ENCODE measurements at places on chromosomes 4 and X.

GRCh38 chr4:169050284-169050683, 40.2 kb upstream of the CBR4 start:
- no peak for DNase-seq

DNA sequence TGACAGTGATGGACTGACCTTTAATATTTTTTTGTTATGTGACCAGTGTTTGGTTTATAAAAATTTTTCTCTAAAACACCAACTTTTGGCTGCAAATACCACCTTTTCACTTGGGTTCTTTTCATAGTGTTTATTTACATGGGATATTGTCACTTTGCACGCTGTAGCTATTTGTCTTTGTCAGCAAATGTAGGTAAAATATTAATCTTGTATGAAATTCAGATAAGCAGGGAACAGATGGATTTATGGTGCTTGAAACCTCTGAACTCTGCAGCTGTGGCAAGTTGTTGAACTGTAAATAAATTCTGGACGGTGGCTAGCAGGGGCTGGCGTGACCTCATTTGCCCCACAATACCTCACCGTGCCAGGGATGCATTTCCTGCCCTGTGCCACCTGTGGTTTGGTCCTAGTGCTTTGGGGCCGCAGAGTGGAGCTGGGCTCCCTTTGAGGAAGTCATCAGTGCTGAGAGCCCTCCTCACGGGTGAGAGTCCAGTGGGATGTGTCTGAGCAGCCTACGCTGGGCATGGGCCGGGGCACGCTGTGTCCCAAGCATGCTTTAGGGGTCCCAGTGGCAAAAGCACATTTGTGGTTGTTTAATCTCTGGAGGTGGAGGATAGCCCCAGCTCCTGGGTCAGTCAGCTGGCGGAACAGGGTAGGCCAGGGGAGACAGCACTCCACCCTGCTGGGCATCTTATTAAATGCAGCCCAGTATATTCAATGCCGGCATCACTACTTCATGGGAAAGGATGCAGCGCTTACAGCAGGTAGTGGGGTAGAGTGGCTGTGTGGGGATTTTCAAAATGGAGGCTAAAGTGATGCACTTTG, 108.6 kb downstream of the TBL1X start:
- no peak for DNase-seq

- DNase-seq, result no peak
Measured at GRCh38 chr4:87232216-87232615, 11.8 kb upstream of the KLHL8 start.

DNA sequence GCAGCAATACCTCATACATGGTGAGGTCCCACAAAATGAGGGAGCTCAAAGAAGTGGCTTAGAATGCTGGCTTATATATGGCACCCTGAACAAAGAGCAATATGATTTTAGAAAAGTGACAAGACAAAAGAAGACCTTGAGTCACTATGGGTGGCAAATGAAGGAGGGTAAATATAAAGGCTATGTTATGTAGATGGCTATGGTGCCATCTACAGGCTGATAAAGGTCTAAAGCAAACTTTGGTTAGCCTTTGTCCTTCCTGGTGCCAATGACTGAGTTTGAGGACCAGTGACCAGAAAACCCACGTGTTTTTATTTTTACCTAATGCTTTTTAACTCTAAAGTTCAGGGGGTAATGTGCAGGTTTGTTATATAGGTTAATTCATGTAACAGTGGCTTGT, 151.8 kb downstream of the CCNG2 start:
- DNase-seq, result no peak

GRCh38 chr4:78568640-78569305, 17.2 kb downstream of the ANXA3 start:
- no peak for DNase-seq

DNA sequence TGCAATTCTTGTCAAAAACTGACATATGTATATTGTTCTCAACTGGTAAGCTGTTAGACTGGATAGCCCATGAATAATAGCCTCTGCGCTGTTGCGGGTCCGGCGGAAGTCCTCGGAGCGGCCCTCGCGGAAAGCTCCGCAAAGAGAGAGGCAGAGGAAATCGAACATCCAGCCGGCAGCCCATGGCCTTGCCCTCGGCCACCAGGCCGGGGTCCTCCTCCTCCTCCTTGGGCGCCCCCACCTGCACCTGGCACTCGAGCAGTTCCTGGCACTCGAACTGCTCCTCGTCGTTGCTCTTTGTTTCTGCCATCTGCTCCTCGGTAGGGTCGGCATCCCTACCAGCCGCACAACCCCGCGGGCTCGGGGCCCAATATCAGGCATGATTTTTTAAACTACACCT, 1176.3 kb downstream of the PCDH18 start:
- DNase-seq, result no peak

- no peak for DNase-seq
Measured at GRCh38 chr4:111945014-111945413, 200.2 kb upstream of the FAM241A start.

DNA sequence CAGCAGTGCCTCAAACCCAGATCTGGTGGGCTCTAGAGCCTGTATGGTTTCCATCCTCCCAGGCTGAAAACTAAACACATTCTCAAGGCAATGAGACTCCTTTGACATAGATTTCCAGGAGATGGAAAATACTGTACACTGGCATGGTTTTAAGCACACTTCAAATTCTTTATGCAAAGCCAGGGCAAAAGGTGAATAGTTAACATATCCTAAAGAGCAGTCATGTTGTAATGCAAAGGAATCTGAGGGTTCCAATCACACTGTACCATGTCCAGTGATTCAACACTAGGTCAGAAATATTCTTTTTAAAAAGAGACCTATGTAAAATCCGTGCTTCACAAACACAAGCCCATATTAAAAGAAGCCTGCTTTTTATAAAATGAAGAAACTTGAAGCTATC, 195.3 kb downstream of the QDPR start:
- no peak for DNase-seq

GRCh38 chr4:164989471-164989870, 12.0 kb upstream of the TRIM61 start:
- no peak for DNase-seq

DNA sequence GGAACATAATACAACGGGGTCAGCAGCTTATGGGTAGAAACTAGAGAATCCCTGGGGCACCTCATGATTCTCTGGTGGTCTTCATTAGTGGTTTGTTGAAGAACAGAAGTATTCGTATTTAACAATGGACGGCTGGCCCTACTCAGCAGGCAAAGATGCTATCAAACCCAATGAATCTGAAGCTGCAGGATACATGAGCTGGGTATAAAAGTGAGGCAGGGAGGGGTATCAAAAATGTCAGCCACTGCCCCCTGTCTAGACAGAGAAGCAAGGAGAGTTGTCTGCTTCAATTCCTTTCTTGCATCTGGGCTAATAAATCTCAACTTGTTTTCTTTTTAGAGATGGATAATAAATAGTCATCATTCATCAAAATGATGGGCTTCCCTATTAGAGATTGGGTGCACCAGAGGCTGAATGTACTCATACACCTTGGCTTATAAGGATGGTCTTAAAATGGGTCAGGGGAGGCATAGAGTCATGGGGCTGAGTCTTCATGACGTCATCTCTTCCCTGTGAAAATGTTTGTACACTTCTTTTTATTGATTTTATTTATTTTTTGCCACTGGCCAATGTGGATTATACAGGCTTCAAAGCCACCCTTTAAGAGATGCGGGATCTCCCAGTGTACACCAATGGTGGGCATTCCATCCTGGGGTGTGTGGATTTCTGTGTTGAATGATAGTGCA, 259.5 kb downstream of the SHOX start:
- no peak for DNase-seq

DNA sequence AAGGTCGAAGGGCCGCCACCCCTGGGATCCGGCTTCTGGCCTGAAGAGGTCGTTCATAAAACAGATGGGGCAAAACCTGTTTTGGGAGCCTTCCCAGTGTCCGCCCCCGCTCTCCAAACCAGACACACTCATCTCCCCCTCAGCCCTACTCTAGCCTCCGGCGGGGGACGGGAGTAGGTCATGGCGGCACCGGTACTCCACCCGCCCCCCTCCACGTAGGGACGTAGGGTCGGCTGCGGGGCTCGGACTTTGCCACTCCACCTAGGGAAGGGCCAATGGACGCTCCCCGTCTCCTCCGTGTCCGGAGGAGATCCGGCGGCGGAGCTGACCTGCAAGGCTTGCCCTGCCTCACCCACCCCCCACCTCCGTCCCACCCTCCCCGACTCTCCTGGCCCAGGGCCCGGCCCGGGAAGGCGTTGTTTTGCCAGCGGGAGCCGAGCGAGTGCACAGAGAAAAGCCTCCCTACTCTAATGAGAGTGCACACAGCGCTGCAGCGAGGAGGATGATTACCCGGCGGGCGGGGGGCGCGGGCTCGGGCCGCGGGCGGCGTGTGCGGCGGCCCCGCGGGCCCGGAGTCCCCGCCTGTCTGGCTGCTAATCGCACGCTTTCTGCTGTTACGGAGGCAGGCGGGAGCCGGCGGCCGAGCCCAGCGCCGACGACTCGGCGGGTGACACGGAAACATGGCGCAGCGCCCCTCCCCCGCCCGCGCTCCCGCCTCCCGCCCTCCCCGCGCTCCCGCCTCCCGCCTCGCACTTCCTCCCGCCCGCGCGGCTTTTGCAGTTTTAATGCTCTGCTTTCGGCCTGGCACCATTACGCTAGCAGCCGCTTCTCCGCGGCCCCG, 8.3 kb upstream of the BCOR start:
- DNase-seq, result peak; percentile 54

DNA sequence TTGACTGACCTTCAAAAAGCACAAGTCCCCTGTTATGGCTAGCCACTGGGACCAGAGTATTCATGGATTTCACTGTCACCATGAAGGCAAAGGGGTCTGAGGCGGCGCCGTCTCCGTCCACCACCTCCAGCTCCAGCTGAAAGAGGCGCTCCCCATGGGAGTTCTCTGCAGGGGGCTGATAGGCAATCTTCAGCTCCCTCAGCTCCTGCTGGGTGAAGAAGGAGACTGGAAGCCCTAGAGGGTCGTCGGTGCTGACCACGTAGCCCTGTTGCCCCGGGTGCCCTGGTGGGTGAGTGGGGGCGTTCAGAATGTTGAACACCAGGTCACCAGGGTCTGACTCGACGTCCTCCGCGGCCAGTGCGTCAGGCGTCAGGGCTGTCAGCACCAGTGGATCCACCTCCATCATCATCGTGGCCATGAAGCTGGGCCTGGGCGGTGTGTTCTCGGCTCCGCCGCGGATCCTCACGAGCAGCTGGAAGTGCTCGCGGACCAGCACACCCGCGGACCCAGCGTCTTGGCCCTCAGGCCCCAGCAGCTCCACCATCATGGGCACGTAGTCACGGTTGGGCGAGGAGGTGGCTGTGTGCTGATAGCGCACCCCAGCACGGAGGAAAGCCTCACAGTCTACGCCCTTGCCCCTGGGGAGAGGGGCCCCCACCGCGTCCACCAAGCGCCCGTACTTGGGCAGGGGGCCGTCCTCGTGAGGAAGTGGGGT, 987 bp downstream of the FREM3 start:
- no peak for DNase-seq

- no peak for DNase-seq
Measured at GRCh38 chrX:153830640-153831428, 490 bp upstream of the PDZD4 start.

Data from T-helper 1 cell (primary cell).